ENCODE measurements at places on chromosomes 4 and X.

DNA sequence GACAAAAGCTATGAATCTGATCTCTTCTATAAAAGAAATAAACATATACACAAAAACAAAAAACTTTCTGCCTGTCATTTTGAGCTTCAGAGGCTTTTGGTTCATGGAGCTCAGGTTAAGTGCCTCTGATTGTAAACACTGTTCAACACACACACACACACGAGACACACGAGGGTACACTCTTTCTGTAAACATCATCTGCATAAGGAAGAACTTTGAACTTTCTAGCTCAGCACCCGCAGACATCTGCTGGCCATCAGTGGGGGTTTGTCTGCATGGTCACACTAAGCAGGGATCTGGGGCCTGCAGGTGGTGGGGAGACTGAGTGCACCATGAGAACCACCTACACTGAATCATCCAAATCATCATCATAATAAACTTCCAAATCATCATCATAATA, 54.9 kb downstream of the STX18 start:
- DNase-seq: no peak

DNA sequence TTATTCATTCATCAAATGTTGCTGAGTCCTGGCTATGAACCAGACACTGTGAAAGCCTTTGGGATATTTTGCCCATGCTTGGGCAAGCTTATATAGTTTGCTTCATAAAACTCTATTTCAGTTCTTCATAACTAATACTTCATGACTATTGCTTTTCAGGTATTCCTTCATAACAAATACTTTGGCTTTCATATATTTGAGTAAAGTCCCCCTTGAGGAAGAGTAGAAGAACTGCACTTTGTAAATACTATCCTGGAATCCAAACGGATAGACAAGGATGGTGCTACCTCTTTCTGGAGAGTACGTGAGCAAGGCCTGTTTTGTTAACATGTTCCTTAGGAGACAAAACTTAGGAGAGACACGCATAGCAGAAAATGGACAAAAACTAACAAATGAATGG, 1.7 kb upstream of the AFP start:
- no peak for DNase-seq

- no peak for DNase-seq
Measured at GRCh38 chr4:179803857-179804256, 2361.6 kb upstream of the AGA start.

DNA sequence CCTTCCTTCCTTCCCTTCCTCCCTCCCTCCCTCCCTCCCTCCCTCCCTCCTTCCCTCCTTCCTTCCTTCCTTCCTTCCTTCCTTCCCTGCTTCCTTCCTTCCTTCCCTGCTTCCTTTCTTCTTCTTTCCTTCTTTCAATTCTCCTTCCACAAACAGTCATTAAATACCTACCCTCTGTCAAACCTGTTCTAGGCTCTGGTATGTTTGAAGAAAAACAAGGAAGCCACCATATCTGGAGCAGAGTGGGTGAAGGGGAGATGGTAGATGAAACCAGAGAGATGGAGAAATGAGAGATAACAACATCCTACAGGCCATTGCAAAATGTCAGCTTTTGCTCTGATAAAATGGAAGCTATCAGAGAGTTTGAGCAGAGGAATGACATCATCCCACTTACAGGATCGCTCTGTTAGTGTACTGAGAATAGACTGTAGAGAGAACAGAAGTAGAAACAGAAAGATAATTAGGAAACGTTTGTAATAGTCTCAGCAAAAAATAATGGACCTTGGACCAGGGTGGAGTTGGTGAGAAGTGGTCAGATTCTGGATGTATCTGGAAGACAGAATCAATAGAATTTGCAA, 334.0 kb downstream of the STIM2 start:
- DNase-seq: no peak

DNA sequence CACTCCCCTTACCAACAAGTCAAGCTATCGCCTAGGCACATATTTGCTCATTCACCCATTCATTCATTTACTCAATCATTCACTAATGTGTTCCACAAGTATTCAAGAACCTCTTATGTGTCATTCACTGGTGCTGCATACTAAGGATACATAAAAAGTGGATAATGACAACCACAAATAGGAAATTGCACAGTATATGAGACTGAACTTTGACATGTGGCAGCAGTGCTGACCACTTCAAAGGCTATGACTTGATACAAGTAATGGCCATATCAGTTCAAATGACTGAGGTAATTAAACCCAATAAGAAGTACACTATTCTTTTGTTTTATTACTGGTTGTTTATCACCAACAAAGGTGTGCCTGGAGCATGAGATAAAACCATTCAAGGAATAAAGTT, 282.5 kb downstream of the KLHL13 start:
- DNase-seq: no peak

DNA sequence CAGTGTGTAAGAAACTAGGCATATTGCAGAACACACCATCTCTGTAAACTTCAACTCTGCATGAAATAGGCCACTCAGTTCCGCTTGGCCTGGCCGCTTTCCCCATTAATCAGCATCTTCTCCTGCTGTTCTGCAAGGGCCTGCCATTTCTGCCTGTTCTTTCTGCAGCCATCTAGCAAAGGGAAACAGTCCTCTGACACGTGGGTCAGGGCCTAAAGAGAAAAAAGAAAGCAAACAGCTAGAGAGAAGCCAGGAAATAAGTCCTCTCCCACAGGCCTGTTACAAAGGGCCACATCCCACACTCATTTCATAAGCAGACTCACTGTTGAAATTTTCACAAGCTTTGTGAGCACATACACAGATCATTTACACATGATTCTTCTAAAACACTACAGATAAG, 130.1 kb downstream of the PDE5A start:
- DNase-seq: no peak

All from NCI-H1417 treated with DMSO at 0.1 percent for 48 hours (cell line).